Fibroblast of lung (primary cell): ENCODE measurements at places on chromosomes 3 and 15.

DNA sequence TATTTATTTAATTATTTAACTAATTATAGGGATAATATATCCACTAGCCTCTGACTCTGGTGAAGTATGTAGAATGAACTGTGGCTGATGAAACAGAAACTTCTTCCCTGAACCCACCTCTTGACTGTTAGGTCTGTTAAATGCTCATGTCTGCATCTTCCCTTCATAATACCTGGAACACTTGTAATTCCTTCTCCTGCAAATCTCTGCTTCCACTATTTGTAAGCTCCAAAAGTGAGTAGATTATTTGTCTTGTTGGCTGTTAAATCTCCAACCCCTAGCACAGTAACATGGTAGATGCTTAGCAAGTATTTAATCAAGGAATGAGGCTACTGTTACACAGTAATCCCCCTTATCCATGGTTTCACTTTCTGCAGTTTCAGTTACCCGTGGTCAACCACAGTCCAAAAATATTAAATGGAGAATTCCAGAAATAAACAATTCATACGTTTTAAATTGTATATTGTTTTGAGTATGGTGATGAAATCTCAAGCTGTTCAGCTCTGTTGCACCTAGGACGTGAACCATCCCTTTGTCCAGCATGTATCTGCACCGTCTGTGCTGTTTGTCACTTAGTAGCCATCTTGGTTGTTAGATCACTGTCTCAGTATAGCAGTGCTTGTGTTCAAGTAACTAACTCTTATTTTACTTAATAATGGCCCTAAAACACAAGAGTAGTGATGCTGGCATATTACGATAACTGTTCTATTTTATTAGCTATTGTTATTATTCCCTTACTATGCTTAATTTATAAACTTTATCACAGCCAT lies 5.7 kb downstream of the TTBK2 start:
- peak; percentile 2 for DNase-seq

- no peak for DNase-seq
Measured at GRCh38 chr15:81170511-81170910, 26.2 kb upstream of the IL16 start.

- DNase-seq = no peak
Measured at GRCh38 chr15:90598031-90598577, 68.4 kb downstream of the CRTC3 start.

DNA sequence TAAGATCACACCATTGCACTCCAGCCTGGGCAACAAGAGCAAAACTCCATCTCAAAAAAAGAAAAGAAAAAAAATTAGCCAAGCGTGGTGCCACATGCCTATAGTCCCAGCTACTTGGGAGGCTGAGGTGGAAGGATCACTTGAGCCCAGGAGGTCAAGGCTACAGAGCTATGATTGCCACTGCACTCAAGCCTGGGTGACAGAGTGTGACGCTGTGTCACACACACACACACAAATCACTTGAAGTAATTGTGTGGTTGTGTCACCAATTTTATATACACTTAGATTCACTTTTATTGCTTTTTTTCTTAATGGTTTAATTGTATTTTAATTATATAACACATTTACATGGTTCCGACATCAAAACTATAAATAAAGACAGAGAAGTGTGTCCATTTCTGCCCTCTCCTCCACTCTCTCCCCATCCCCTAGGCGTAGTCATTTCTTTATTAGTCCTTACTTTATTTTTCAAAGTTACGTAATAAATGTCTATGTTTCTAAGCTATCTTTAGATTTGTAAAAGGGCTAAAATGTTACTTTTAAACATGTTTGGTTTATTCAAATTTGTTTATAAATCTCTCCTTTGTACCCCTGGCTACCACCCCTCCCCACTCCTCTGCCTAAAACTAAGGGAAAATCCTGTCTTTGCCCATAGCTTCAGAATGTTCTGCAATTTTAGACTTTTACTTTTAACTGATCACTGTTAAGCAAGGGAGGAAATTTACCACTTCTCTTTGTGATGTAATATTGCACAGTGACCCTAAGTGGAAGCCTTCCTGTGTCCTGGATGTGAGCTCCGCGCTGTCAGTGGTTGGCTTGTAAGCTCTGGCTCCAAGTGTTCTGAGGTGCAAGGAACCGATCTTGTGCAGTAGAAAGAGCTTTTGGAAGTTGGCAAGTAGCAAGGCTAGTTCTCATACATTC lies 10.8 kb upstream of the VILL start:
- DNase-seq = no peak

DNA sequence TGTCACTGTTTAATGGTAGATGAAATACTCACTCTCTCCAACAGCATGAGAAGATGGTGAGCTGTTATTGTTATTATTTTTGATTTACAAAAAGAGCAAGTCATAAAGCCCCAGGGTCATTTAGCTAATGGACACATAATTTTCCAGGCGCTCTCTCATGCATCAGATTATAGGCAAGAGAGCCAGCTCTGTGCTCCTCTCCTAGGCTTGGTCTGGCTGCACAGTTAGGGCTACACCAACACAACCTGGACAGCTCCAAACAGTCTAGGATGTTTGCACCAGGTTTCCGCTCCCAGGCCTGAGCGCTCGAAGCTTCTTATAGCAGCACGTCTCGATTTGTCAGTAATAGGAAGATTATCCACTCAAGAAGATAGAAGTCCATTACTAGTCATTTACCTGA lies 123.7 kb downstream of the FAM43A start:
- no peak for DNase-seq

GRCh38 chr3:65861718-65862117 lies 177.0 kb downstream of the MAGI1 start:
- peak; percentile 37 for DNase-seq

DNA sequence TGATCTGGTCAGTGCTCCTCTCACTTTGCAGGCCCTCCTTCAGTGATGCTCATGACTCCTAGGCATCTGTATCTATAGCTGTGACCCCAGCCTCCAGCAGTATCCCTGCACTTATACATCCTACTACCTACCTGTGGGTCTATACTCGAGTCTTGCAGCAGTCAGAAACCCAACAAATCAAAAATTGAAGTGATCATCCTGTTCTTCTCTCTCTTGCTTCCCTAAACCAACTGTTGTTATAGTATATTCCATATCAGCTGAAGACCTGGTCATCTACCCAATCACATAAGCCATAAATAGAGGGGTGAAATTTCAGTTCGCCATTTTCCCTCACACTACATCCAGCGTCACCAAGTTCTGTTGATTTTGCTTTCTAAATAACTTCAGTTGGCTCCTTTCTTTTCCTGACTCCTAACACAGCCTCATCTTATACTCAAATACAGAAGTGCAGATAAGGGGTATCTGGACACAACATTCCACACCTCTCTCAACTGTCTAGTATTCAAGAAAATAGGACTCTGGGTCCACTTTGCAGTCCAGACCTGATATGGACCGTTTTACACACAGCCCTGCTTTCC lies 25.9 kb upstream of the SRPRB start:
- no peak for DNase-seq

DNA sequence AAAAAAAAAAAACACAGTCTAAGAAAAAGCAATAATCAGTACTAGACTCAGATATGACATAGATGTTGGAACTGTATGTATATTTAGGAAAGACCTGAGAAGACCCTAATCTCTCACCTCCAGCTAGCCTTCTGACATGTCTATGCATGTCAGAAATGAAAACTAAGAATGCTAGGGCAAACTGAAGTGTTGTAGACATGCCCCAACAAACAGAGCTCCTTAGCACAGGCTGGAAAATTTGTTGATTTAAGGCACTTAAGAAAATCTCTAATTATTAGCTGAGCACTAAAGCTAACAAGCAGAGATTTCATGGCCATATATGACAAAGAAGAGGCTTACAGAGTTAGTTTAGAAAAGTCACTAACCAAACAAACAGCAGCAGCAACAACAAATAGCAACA lies 45.5 kb upstream of the PRSS50 start:
- no peak for DNase-seq
